Posterior cingulate gyrus (tissue), 11 donors: ENCODE measurements at places on chromosomes 16 and 17.

GRCh38 chr17:951325-952132 is 28.0 kb downstream of the NXN start:
- peak; percentile 54 for DNase-seq

DNA sequence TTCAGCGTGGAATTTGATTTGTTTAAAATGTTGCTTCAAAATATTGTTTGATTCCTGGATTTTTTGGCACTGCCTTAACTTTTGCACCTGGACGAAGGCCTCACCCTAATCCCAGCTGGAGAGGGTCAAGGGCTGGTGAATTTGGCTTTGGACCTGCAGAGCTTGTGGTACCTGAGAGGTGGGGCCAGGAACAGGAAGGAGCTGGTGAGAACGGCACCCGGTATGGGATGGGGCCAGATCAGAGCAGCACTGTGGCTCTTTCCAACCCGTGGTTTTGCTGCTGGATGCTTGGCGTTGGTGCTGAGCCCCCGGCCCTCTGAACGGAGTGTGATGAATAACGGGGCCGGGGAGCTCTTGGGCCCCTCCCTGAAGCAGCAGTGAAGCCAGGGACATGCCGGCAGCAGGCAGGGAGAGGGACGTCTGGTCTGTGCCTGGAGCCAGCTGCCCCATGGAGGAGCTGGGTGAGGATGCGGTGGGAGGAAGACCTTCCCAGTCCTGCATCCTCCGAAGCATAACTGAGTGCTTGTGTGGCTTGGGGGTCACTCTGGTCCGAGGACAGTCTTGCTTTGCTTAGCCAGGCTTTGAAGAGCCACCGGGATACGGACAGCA is 275.4 kb downstream of the SEC14L1 start:
- DNase-seq, result no peak

DNA sequence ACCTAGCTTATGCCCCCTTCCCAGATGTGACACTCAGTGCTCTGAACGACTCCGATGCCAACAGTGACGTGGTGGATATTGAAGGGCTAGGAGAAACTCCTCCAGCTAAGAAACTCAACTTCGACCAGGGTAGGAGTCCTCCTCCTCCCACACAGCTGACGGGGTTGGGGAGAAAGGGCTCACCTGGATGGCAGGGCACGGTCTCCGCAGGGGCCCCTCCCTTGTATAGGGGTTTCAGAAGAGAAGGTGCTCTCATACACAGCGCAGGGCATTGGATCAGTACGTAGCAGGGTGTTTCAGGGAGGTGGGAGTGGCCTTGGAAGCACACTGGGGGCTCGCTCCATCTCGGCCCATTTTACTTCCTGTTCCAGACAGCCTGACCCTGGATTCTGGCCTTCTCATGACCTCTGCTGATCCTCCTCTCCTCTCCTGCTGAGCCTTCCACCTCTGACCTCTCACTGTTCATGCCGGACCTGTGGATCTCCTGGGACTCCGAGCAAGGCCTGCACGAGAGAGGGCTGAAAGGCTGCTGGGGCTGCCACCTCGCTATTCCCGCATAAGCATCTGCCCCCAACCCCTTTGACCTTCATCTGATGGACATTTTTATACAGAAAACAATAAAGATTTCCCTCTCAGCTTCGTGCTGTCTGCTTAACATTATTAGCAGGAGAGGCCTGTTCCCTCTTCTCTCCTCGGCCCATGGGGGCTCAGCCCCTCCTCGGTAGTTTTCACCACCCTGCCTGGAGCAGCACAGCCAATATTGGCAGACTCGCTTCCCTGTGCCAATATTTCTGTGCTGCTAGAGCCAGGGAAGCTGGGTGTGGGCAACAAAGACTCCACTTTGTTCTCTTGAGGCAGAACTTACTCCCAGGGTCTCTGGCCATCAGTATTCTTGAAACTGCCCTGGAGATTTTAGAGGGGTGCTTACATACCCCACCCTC is 4.7 kb downstream of the RNASEK start:
- DNase-seq, result no peak

GRCh38 chr17:48160177-48161081 is 52.9 kb downstream of the SNX11 start:
- no peak for DNase-seq

DNA sequence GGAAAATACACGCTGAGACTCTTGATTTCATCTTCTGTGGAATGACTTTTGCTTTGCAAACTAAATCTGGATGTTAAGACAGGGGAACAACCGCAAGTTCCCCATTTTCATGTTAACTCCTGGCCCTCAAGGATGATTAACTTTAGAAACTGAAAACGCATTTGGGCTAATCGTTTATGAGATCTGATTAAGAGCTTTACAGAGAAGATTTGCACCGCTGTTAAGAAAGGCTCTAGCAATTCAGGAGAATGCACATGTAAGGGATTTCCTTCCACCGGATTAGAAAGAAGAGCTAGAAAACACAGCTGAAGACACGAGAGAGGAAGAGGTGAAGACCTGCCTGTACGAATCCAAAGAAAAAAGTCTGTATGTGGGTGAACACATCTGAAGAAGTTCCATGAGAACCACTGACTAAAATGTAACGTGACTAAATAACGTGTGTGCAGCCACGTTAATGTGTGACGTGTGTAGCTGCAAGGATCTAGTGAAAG is 106.4 kb downstream of the YPEL2 start:
- DNase-seq, result no peak

DNA sequence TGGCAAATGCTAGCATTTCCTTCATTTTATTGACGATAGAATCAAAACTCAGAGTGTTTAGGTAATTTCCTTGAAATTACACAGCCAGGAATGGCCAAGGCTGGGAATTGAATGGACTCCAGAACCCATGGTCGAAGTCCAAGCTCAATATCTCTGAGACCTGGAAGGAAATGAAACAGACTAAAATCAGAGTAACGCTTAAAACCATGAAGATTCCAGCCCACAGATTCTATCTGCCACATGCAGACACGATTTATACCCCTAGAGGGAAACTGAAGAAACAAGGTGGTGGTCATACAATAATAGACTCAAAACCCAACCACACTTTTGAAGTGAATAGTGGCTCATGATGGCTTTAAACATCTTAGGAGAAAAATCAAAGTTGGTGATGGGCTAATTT is 95.6 kb downstream of the PRKCA start:
- DNase-seq, result no peak

GRCh38 chr17:20083156-20083859 is 74.1 kb downstream of the SPECC1 start:
- DNase-seq, result no peak

- no peak for DNase-seq
Measured at GRCh38 chr16:24505959-24506358, 33.4 kb upstream of the RBBP6 start.
